ENCODE measurements at places on chromosomes 6 and 20.

- DNase-seq = no peak
Observed at GRCh38 chr6:6881438-6882225, 226.1 kb upstream of the RREB1 start.

DNA sequence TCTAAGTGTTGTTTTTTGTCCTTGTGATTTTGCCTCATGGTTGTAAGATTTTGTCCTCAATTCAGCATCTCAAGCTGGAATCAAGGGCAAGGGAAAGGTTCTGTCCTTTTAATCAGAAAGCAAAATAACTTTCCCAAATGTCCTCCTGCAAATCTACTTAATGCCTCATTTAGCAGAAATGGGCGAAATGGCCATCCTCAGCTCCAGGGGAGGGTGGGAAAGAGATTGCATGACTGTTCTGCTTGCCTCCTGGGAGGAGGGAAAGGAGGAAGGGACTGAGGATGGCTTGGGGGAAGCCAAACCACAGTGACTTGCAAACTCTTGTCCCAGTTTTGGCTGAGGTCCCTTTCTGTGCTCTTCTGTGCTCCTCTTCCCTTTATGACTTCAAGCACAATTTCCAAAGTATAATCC is 43.4 kb downstream of the TNFAIP3 start:
- DNase-seq = no peak

DNA sequence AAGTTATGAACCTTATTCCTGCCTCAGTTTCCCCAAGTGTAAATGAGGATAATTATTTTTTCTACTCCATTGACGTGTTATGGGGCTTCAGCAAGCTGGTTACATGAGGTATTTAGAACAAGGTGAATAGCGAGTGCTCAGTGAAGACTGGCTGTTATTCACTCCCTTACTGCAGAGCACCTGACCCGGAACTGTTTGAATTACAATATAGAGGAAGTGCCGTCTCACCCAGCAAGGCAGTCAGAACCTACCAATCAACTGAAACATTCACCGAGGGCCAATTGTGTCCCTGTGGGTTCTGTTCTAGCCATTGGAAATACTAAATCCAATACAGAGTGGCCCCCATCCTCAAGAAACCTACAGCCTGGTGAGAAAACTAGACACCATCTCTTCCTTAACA is 216.9 kb downstream of the UST start:
- DNase-seq = no peak

- DNase-seq = peak; percentile 41
Observed at GRCh38 chr6:2765896-2766766, 938 bp downstream of the WRNIP1 start.

- DNase-seq = no peak
Observed at GRCh38 chr6:2232445-2232844, 13.0 kb downstream of the GMDS start.

DNA sequence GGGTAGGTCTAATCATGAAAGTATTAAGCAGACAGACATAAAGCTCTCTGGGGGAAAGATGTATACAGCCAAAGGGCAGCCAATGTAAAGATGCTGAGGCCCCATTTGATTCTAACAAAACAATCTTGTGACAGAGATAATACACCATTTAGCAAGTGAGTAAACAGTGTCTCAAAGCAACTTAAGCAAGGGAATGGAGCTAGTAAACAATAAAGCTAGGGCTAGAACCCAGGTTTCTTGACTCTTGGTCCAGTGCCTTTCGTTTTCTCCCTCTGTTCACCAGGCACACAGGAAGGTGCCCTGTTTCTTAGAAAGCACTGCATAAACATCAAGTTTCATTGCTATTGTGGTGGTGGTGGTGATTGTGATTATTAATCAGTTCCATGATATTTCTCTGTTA is 5.1 kb downstream of the ELOVL2 start:
- DNase-seq = no peak

- DNase-seq = no peak
Observed at GRCh38 chr6:29762781-29763214, 39.6 kb downstream of the HLA-F start.

DNA sequence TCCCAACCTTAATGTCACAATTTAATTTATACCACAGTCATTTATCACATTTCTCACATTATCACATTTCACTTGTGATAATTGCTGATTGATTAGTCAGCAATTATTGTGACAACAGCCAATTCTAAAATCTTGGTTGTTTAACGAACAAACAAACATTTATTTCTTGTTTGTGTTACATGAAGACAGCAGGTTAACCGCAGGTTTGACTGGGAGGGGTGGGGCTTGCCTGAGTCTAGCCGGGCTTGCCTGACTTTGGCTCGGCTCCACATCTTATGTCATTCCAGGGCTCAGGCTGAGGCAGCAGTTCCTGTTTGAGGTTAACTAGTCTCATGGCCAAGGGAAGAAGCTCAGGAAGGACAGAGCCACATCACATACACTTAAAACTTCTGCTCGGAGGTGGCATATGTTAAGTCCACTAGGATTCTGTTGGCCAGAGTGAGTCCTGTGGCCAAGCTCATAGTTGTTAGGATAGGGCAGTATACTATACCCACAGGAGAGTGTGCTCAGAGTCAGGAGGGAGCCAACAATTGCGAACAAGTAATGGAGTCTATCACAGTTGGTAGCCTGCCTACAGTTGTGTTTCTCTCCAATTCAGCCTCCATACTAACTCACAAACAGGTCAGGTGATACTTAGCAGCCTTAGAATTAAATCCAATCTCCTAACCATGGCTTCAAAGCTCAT is 90.0 kb upstream of the IFNGR1 start:
- no peak for DNase-seq

DNA sequence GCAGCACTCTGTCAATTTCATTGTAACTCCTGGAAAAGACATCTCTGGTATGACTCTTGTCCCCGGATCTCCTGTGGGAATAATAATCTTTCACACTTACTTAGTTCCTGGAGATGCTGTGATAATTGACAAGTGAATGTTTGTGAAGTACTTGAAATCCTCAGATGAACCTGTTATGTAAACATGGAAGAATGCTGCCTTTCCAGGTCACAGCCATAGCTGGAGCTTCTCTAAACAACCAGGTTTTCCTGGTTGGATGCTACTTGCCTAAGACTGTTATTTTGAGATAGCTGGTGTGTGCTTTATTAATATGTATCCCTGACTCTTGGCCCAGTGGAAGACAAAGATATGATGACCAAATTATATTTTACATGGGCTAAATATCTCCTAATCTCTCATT is 228.6 kb downstream of the KCNQ5 start:
- no peak for DNase-seq

DNA sequence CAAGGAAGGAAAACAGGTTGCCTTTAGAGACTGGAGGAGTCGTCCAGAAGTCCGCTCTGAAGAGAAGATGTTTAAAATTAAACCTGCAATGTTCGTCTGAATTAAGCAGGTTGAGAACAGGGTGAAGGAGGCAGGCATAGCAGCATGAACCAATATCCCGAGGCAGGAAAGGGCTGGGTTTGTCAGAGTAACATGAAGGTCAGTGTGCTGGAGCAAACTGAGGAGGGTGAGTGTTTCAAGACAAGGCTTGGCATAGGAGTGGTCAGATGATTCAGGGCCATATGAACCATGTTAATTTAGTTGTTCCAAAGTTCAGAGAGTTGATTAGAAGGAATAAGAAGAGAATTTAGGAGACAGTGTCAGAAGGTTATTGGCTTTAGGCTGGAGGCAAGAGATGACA is 93.3 kb downstream of the UTRN start:
- no peak for DNase-seq

DNA sequence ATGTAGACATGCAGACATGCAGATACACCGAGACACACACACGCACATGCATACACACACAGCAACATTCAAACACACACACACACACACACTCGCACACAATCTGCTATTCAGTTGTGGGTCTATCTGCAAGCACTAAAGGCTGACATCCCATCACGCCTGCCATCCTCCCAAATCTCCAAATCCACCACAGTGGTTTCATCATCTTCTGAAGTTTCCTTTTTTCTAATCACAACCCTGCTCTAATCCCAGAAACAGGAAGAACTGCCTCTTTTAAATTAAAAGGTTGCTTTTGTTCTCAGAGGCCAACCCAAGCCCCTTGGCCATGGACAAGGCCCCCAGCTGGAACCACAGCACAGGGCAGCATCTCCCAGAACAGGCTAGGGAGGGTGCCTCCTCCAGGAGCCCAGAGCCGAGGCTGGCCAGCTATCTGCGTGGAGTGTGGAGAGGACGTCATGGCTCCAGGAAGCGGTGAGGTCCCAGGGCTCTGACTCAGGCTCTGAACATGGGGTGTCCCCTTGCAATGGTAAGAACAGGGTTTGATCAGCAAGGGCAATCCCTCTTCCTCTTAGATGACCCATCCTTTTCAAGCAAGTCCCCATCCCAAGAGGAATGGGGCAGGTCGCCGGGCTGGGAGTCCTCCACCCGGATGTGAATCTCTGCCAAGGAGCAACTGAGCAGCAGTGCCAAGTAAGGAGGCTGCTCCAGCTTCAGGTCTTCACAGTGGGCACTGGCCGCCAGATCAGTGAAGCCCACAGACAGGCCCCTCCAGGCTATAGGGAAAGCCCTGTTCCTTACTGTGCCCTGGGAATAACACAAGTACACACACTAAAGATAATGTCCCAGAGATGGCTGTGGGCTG is 14.7 kb downstream of the FOXF2 start:
- DNase-seq = no peak

DNA sequence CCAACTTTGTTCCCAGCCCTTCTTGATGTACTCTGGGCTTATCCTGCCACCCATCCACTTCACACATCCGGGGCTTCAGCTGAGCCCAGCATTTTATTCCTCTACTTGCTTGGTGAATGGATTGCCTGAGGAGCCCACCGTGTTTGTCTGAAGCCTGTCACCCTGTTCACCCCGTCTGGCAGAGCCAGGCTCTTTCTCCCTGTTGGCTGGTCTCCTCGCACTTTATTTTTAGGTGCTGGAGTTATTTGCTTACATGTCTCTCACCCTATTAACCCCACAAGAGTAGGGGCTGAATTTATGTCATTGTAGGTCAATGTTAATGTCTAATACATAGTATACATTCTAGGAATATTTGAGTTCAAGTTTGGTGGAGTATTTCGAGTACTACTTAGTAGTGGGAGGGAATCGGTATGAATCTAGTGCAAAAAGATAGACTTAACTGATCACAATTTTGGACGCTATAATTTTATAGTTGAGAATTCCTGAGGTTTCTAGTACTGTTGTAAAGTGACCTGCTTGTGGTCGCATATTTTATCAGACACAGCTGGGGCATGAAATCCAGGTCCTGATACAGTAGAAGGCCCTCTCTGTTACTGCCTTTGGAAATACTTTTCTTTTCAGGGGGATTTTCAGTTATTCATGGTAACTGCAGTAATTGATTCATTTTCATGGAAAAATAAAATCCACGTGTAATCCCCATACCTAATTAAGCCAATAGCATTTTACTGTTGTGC is 10.8 kb downstream of the JARID2 start:
- no peak for DNase-seq

- no peak for DNase-seq
Observed at GRCh38 chr6:96468681-96469224, 52.9 kb upstream of the UFL1 start.

DNA sequence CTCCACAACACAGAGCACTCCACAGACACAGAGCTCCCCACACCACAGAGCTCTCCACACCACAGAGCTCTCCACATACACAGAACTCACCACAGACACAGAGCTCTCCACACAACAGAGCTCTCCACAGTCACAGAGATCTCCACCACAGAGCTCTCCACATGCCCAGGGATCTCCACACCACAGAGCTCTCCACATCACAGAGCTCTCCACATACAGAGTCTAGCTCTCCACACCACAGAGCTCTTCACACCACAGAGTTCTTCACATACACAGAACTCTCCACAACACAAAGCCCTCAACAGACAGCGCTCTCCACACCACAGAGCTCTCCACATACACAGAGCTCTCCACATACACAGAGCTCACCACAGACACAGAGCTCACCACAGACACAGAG is 55.3 kb downstream of the ERMARD start:
- no peak for DNase-seq

GRCh38 chr6:119326291-119327005 is 23.1 kb downstream of the MAN1A1 start:
- DNase-seq = no peak

DNA sequence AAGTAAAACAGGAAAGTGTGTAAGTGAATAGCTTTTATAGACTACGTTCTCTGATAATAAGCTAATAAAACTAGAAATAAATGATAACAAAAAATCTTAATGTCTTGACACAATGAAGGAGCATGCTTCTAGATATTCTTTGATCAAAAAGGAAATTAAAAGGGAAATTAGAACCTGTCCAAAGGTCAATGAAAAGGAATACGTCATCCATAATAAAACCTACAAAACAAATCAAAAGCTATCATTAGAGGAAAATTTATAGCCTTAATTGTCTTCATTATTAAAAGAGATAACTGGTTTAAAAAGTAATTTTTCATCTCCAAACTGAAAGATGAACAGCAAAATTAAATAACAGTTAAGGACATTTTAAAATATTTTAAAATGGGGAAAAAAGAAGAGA is 196.3 kb upstream of the BTBD3 start:
- no peak for DNase-seq

DNA sequence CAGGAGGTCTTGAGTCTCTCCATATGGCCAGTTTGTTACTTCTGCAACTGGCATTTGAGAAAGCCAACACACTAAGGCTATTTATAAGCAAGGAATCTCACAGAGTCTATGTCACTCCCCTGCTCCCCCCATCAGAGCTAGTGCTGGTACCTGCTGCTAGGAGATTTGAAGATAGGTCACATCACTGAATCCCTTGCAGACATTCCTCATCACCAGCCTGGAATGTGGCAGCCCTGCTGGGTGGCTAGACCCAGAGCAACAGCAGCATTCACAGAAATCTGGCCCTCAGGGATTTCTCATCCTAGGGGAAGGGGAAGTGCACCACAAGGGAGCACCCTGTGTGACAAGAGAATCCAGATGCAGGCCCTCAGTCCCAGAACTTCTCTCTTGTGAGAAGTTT is 672.1 kb downstream of the HACE1 start:
- DNase-seq = no peak

- no peak for DNase-seq
Observed at GRCh38 chr6:36025932-36026327, 1.5 kb upstream of the SLC26A8 start.

DNA sequence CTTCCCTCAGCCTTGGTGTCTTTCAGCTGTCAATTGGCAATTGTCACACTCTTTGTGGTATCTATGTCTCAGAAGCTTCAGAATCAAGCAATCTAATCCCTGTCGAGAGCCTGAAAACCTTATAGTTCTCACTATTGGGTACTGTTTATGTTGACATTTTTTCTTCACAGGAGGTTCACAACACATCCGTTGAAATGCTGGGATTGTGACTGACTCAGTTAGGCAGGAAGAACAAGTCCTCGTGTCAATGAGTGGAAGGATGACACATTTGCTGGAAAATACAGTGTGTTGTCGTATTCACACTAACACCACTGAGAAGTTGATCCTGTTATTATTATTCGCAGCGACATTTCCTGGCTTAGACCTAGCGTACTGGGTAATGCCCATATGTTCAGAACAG is 163.9 kb upstream of the CITED2 start:
- no peak for DNase-seq

- no peak for DNase-seq
Observed at GRCh38 chr6:16658348-16659034, 102.8 kb downstream of the ATXN1 start.

DNA sequence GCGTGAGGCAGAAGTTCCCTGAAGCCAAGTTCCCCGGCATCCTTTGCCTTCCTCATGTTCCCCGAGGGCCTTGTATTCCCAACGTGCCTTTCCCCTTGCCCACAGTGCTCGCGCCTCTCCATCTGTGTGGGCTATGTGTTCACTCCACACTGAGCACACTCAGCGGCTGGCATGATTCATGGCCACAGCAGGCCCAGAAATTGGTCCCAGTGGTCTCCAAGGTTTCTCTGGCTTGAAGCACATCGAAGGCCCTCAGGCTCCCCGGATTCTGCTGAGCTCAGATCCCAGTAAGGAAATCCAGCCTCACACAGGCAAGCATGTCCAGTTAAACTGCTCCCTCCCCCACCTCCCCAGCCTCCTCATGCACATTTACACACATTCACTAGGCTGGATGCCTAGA is 123.6 kb downstream of the ISM1 start:
- DNase-seq = no peak
